ENCODE measurements at places on chromosomes 16 and 17. TPM values are rescaled to one million over a fixed set of nuclear protein-coding genes. Genes with fewer than 3 reads are reported as not detected.

Gene RNFT1
- 12.4 TPM for total RNA-seq

Gene RNF43
- total RNA-seq, result 1.6 TPM

DNA sequence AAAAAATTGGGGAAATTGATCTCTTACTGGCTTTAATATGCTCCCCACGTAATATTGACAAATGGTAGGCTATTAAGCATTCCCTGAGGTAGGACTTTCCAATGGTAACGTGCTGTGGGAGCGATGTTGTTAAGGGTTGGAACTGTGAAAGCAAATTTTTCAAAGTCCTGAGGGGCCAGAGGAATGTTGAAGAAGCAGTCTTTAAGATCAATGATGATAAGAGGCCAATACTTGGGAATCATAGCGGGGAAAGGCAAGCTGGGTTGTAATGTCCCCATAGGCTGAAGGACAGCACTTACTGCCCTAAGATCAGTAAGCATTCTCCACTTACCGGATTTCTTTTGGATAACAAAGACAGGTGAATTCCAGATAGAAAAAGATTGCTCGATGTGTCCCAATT, 69.6 kb upstream of the ARL4D start:
- DNase-seq, result no peak

Gene TBC1D3L
- 6.6 TPM for total RNA-seq

Data from cardiac septum (tissue), 1 donor.